MM.1S (cell line): ENCODE measurements at places on chromosomes 4 and X.

DNA sequence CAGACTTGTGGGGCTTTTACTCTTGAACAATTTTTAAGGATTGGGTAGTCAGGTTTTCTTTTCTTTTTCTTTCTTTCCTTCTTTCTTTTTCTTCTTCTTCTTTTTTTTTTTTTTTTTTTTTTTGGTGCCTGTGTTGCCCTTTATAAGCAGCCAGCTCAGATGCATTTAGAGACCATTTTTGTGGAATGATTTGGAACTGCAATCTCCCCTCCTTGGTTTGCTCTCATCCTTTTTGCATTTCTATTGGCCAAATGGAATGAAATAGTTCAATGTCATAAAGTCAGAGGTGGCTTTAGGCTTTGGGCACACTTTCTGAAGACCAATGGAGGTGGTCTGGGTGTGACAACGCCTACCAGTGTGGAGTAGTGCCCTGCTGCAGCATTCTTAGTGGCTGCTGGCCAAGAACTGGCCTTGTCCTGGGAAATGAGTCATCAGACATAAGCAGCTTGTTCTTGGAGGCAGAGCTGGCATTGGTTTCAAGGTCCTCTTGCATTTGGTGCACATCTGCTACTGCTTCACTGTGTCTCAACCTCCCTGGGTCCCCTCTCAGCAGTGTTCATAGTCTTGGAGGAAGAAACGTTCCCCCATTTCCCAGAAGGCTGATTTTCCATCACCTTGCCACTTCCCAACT lies 84.5 kb downstream of the CT47B1 start:
- no peak for DNase-seq

DNA sequence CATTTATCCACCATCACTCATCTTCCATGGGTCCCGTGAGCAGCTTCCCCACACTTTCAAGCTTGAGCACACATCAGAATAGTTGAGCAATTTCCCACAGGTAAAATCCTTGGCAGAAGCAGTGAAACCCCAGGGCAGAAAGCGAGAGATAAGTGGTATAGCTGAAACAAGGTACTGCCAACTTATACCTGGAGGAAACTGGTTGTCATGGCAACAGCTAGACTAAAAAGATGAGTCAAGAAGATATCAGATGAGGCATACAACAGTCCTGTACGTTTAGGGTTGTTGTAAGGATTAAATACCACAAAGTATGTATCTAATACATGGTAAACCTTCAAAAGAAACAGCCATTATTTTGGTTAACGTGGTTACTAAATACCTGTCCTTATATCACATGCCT lies 66.9 kb upstream of the PHOX2B start:
- DNase-seq = no peak

DNA sequence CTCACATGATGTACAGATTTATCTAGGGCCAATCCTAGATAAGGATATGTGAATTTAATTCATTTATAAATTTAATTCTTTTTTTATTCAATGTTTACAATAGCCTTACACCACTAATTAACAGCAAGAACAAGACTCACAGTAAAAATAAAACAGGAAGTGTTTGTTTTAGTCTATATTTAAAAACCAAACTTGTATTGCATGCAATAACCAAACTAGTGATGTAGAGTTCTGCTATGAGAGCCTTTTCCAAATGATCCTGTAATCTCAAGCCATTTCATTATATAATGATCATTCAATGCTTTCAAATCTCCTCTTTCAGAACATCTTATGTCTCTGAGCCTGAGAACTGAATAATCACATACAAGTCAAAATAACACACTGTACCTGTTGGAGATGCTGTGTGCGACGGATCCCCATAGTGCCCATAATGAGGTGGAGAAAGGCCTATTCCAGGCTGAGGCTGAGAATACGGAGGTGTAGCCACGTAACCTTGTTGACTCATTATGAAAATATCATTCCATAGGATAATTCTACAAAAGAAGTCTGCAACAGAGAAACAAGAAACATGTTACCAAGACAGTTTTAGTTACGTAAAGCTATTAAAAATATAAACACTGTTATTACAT lies 2.6 kb downstream of the SEC24D start:
- no peak for DNase-seq

DNA sequence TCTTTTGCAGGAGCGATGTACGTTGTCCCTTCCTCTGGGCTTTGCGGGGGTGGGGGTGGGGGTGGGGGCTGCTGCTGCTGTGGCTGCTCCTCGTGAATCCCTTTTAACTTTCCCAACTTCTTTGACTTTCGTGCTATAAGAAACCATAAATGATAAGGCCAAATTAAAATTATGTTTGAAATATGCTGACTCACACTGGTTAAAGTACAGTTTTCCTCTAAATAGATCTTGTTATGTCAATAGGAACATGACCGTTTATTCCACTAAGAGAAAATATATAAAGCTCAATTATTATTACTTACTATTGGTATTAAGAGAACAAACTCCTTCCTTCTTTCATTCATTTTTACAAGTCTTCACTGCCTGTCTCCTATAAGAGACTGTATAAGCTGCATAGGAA lies 287.4 kb downstream of the NR3C2 start:
- no peak for DNase-seq

- DNase-seq = no peak
Observed at GRCh38 chr4:95268819-95269565, 279.8 kb downstream of the UNC5C start.

GRCh38 chrX:101602077-101602476 lies 15.7 kb downstream of the ARMCX6 start:
- no peak for DNase-seq

DNA sequence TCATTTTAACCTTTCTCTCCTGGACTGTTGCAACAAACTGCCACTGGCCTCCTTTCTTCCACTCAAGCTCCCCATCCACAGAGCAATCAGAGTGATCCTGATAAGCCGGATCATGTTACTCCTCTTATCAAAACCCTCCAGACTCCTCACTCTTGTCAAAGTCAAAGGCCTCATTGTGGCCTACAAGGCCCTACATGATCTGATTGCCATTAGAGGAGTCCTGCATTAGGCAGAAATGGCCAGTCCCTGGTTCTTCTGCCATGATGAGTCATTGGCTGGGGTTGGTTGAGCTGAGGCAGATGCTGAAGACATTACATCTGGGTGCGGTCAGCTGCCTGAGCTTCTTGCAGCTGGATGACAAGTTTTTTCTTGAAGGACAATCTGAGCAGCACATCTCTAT lies 32.7 kb upstream of the CASK start:
- DNase-seq = no peak

DNA sequence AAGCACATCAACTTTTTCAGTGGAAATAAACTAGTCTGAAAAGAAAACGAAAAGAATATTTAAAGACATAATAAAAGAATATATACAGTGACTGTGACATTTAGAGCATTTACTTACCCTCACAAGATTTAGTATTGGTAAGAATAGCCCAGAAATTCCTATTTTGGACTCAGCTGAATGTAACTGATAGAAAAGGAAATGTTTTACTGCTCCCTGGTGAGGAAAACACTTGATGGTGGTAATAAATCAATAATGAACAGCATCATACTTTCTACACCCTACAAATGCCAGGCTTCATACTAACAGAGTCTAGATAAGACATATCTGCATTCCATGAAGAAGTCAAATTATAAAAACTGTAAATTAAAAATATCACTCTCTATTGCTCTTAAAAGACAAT lies 753.5 kb upstream of the PCDH10 start:
- no peak for DNase-seq

DNA sequence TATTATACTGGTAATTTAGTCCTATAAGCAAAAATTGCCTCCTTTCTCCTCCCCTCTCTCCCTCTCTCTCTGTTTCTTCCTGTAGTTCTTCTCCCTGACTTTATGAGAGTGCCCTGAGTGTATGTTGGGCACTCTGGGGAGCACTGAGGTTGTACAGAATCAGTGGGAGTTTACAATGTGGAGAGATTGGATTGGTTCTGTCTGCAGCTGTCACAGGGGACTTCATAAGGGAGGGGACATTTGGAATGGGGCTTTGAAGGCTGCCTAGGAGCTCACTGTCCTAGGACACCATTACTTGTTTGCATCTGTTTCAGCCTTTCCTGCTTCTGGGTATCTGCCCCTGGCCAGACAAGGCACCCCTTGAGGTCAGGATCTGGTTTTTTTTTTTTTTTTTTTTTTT lies 22.9 kb downstream of the SH3TC1 start:
- no peak for DNase-seq

DNA sequence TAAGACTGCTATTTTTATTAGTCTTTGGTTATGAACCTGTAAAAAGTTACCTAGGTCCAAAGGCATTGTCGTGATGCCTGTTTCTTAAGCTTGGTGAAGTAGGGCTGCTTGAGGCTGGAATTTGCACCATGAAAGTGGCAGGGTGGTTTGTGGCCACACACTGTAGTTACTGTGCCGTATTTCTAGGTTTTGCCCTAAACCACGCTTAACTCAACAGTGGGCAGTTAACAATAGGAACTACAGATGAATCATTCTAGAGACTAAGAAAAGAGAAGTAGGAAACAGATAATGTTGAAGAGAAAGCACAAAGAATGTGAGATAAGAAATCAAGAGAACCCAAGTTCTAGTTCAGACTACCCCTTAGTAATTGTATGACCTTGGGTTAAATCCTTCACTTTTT lies 11.5 kb downstream of the ETNPPL start:
- DNase-seq = peak; percentile 12

DNA sequence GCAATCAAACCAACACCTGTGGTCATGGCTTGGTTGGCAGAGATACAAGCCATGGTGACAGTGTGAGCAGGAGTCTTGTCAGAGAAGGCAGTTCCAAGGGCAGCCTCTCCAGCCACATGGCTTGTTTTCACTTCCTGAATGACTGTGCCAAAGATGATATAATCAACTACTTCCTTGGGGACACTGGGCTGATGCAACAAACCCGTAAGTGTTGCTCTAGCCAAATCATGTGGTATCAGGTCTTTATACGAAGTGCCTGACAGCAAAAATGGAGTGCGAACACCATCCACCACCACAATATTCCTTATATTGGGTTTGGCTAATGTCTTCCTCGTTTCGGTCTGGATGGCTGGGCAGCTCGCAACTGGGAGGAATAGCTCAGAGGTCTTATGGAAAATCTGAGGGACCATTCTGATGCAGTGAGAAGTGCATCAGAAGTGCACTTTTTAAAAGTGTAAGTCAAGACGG lies 922.0 kb downstream of the NLGN4X start:
- DNase-seq = no peak

DNA sequence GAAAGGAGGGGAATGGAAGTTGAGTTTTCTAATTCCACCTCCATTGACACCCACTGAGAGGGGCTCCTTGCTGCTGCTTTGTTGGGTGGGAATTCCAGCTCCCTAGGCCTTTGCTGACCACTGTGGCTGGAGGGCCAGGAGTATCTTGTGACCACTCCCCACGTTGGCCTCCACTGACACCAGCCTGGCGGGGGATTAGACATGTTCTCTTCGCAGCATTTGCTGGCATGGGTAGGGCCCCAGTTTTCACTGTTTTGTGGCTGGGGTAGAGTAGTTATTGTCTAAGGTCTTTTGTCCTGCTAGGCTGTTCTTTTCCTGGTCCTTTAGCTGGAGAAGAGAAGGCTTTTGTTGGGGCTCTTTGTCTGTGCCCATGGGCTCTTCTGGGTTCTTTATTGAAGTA lies 116.7 kb downstream of the CDKL5 start:
- no peak for DNase-seq

GRCh38 chr4:31947101-31947500 lies 1226.9 kb downstream of the PCDH7 start:
- no peak for DNase-seq

GRCh38 chrX:74458736-74459135 lies 37.4 kb downstream of the SLC16A2 start:
- no peak for DNase-seq

- no peak for DNase-seq
Observed at GRCh38 chr4:101594588-101594987, 195.9 kb upstream of the BANK1 start.

DNA sequence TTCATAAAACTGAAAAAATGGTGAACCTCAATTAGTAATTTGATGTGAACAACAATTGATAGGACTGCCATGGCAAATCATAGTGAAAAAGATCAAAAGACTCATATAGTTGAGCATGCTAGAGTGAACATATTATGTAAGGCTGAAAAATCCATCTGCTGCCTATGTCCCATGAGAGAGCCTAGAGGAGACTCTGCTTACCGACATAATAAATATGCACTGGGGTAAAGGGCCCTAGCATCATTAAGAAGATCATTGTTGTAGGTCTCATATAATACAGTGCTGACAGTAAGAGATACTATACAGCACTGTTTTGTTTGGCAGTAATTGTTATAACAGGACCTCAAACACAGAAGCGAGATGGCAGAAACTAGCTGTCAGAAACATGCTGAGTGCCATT lies 229.0 kb downstream of the PABPC4L start:
- DNase-seq = no peak

DNA sequence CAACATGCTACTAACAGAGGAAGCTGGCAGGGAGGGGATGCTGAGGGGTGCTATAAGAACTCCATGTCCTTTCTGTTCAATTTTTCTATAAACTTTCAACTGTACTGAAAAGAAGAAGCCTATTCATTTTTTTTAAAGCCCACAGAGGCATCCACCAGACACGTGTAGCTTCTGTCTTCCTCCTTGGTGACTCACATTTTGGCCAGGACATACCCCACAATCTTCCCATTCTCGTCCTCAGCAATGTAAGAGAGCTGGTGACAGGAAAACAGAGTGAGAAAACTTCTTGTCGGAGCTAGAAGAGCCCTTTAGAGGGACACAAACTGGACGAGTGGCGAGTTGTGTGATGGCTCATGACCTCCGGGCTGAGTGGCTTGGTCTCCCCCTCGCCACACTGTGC lies 1.1 kb downstream of the NAA10 start:
- DNase-seq = no peak

- DNase-seq = no peak
Observed at GRCh38 chr4:68076194-68076593, 53.5 kb downstream of the TMPRSS11F start.

DNA sequence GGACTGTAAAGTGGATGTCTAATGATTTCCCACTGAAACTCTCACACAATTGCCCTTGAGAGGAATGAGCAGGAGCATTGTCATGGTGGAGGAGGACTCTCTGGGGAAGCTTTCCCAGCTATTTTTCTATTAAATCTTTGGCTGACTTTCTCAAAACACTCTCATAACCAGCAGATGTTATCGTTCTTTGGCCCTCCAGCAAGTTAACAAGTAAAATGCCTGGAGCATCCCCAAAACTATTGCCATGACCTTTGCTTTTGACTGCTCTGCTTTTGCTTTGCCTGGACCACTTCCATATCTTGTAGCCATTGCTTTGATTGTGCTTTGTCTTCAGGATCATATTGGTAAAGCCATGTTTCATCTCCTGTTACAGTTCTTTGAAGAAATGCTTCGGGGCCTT lies 120.2 kb upstream of the PDE5A start:
- no peak for DNase-seq
